Renal cortical epithelial cell (primary cell): ENCODE measurements at places on chromosomes 11 and 22. TPM values are rescaled to one million over a fixed set of nuclear protein-coding genes. Genes with fewer than 3 reads are reported as not detected.

UBASH3B gene
- total RNA-seq = 12.5 and 50.5 TPM in 2 replicates

KCTD21 gene
- 11.8 and 12.6 TPM in 2 replicates for total RNA-seq

LDLRAD3 gene
- 3.3 and 3.9 TPM in 2 replicates for total RNA-seq

KLHL35 gene
- 0.70 and 3.1 TPM in 2 replicates for total RNA-seq

MPEG1 gene
- not detected in 2 replicates for total RNA-seq

MMP12 gene
- total RNA-seq = 0.80 TPM in 1 of 2 replicates, not detected in the other

IGLL1 gene
- not detected in 2 replicates for total RNA-seq

GAS2 gene
- total RNA-seq = 1.0 and 4.4 TPM in 2 replicates

MMP8 gene
- total RNA-seq = not detected in 2 replicates

THYN1 gene
- total RNA-seq = 75.2 and 101 TPM in 2 replicates

OR4D5 gene
- not detected in 2 replicates for total RNA-seq

UPK3A gene
- total RNA-seq = not detected in 2 replicates

DDIAS gene
- total RNA-seq = 0.99 and 8.5 TPM in 2 replicates

ARFGAP2 gene
- total RNA-seq = 116 and 242 TPM in 2 replicates

SMTNL1 gene
- not detected in 2 replicates for total RNA-seq

GAB4 gene
- not detected in 2 replicates for total RNA-seq

HSPB2 gene
- 0.10 and 0.69 TPM in 2 replicates for total RNA-seq

NRXN2 gene
- total RNA-seq = under 0.01 TPM in 1 of 2 replicates, not detected in the other

C11orf58 gene
- 177 and 227 TPM in 2 replicates for total RNA-seq

SIK2 gene
- total RNA-seq = 8.9 and 28.2 TPM in 2 replicates

MICAL2 gene
- 266 and 361 TPM in 2 replicates for total RNA-seq

PSMA1 gene
- 108 and 132 TPM in 2 replicates for total RNA-seq

CD6 gene
- total RNA-seq = not detected in 2 replicates

CTSW gene
- 0.35 TPM in 1 of 2 replicates, not detected in the other for total RNA-seq

YPEL4 gene
- total RNA-seq = 0.35 TPM in 1 of 2 replicates, not detected in the other

LARGE1 gene
- 12.5 and 20.6 TPM in 2 replicates for total RNA-seq

PRDM10 gene
- 3.6 and 10.0 TPM in 2 replicates for total RNA-seq

KRTAP5-1 gene
- not detected in 2 replicates for total RNA-seq

AP5B1 gene
- total RNA-seq = 10.6 and 17.2 TPM in 2 replicates

NEFH gene
- 0.15 and 0.17 TPM in 2 replicates for total RNA-seq

CLTCL1 gene
- total RNA-seq = 9.4 and 24.5 TPM in 2 replicates

KRTAP5-8 gene
- not detected in 2 replicates for total RNA-seq

TLCD5 gene
- 3.8 and 19.0 TPM in 2 replicates for total RNA-seq

UCP3 gene
- 0.17 and 1.1 TPM in 2 replicates for total RNA-seq

ANO1 gene
- 0.05 TPM in 1 of 2 replicates, not detected in the other for total RNA-seq

TOLLIP gene
- 12.7 and 40.7 TPM in 2 replicates for total RNA-seq

PTPRCAP gene
- 0.17 and 0.85 TPM in 2 replicates for total RNA-seq

DGAT2 gene
- total RNA-seq = 1.7 and 3.7 TPM in 2 replicates

ENTHD1 gene
- not detected in 2 replicates for total RNA-seq

B3GAT1 gene
- total RNA-seq = under 0.01 and 0.10 TPM in 2 replicates

RTN3 gene
- 49.5 and 126 TPM in 2 replicates for total RNA-seq

OR56A1 gene
- total RNA-seq = not detected in 2 replicates

ZNRF3 gene
- 6.1 and 26.9 TPM in 2 replicates for total RNA-seq

GLYATL1 gene
- 2.8 and 5.0 TPM in 2 replicates for total RNA-seq

TRIM51 gene
- not detected in 2 replicates for total RNA-seq

TRPM5 gene
- 0.05 TPM in 1 of 2 replicates, not detected in the other for total RNA-seq

USP2 gene
- total RNA-seq = 3.6 and 9.7 TPM in 2 replicates
